ENCODE measurements at places on chromosomes 13 and 19.

- DNase-seq: no peak
Observed at GRCh38 chr13:111219280-111219679, 101.2 kb upstream of the TEX29 start.

DNA sequence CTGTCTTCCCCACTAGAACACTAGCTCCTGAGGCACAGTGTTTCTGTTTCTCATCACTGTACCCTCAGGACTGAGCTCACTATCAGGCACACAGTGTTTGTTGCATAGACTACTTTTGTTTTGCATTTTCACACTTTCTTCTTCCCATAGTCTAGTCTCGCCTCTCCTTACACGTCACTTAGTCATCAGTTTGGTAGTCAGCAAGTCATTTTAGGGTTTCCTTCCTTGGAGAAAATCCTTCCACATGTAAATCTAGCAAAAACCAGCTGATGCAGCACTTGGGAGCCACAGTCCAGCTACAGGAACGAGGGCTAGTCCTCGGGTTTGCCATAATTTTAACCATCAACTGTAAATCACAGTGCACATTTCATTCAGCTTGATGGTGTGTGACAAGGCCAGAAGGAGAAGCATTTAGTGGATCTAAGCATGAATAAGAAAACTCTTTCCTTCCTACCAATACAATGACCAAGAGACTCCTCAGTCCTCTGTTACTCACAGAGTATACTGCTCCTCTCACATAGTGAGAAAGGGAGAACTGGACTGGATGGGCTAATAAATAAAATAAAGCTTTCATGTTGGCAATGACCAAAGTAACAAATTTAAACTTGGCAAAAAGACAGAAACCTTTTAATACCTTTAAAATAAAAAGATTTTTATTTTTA is 221.0 kb downstream of the KLF12 start:
- DNase-seq: no peak

DNA sequence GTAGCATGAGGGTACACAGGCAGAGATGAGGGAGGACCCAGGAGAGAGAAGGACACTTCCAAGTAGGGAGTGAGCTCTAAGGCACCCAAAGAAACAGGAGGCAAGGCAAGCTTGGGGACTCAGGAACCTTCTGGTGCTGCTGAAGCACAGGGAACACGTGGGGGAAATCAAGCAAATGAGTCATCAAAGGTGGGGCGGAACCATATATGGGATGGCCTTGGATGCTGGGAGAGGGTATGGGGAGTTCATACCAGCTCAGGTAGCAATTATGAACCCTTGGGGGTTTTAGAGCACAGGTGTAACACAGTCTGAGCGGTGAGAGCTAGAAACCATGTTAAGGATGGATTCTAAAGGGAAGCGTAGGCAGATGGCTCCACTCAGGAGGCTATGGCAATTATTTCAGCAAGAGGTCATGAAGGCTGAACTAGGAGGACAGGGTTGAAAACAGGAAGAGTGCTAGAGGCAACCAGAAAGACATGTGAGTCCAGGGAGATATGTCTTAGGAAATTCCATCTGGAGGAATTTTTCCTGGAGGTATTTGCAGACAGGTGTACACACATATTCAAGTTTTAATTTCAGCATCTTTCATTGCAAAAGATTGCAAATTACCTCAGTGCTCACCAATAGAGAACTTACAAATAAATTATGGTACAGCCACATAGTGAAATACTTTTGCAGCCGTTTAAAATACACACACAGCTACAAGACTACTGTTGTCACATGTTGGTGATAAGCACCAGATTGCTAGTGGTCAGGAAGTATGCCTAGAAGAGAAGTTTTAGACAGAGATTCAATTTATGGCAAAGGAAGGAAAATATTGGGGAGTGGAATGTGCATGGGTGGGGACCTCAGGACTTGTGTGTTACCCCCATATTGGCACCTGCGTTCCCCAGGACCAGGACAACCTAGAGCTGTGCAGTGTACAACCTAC is 77.0 kb downstream of the STARD13 start:
- no peak for DNase-seq

DNA sequence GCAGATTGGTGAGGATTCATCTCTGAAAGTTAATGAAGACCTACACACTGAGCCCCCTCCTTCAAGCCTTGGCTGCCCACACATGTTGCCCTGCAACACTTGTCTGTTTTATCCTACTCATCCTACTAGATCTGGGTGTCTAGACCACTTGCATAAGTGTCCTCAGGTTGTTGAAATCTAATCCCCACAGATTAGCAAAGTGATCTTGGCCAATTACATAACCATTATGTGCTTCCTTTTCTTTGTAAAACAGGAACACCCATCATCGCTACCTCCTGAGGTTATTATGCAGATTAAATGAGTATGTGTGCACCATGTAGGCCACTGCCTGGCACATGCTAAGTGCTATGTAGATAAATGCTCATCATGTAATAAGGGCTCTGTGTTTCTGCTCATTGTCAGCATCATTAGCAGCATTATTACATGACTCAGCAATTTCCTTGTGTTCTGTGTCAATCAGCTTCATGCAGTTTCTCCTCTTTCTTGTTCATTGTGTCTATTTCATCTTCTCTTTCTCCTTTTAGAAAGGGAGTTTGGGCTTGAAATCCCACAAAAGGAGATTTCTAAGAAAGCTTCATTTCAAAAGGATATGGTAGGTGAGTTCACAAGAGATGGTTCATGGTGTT is 15.1 kb downstream of the ZNF175 start:
- no peak for DNase-seq

- DNase-seq: no peak
Observed at GRCh38 chr13:49455007-49455398, 10.9 kb downstream of the SETDB2 start.

DNA sequence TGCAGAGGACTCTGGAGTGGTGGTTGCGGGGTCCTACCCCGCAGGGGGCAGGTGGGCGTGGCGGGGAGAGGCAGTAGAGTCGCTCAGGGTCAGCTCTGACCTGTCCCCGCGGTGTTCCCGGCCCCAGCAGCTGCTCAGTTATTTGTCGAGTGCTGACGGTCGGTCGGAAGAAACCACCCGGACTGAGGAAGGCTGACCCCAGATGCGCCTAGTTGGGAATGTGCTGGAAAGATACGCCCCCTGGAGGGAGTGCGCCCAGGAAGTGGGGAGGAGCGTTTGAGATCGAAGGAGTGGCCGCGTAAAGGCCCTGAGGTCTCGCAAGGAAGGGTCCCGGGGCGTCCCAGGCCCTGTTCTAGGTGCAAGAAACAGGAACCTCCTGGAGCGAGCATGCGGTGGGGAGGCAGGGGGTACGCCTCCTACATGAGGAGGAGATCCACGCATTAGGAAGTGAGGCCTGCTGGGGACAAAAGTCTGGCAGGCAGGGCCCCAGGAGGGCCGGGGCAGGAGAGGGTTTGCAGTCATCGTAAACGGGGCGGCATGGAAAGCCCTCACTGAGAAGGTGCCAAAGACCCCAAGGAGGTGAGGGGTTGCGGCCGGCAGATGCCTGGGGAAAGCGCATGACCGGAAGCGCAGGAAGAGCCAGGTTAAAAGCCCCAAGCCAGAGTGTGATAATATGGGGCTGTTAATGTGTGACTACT is 9.2 kb downstream of the CCDC8 start:
- no peak for DNase-seq

- no peak for DNase-seq
Observed at GRCh38 chr13:101998129-101998528, 403.7 kb downstream of the FGF14 start.

GRCh38 chr13:46662690-46663089 is 109.7 kb downstream of the LRCH1 start:
- no peak for DNase-seq

- DNase-seq: no peak
Observed at GRCh38 chr19:31613683-31614219, 264.5 kb upstream of the TSHZ3 start.

DNA sequence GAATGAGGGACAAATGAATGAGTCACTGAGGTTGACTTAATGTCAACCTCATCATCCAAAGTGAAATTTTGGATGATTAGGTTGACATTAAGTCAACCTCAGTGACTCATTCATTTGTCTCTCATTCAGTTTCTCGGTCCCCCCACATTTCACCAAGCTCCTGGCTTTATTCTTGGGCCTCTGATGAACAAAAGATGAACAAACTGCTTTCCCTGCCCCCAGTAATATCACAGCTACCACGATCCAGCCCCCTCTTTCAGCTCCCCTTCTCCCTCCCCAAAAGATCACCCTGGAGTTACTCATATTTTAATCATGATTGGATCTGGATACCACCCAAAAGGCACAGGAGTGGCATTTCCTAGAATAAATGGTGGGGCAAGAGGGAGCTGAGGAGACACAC is 10.8 kb downstream of the CEACAM18 start:
- DNase-seq: peak; percentile 42

GRCh38 chr13:90826688-90827087 is 520.8 kb upstream of the MIR17HG start:
- no peak for DNase-seq

DNA sequence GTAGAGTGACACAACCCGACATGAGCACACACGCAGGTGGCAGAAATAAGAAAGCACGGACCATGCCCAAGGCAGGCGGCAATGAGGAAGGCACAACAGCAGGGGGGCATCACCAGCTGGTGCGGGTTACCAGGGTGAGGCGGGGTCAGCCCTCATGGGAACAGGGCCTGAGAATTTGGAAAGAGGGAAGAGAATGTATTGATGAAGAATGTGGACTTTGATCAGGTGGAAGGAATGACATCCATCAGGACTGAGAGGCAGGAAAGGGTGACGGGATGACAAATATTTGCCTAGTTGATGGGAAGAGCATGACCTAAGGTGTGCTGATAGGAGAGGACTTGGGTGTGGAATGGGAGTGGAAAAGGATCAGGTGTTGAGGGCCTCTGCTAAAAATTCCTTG is 177.5 kb downstream of the ABCC4 start:
- DNase-seq: no peak

- DNase-seq: no peak
Observed at GRCh38 chr13:77492982-77493381, 42.5 kb upstream of the SCEL start.

DNA sequence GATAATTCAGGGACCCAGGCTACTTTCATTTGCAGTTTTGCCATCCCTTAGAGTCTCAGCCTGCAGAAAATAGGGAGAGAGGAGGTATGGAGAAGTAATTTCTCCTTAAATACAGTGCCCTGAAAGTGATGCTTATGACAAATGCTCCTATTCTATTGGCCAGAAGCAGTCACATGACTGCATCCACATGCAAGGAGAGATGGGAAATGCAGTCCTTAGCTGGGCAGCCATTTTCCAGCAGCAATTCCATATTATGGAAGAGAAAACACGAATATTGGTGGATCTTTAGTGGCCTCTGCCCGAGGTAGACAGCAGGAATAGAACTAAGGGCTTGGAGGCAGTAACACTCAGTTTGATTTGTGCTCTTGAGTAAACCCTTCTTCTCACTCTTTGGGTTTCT is 39.4 kb downstream of the VAV1 start:
- no peak for DNase-seq

DNA sequence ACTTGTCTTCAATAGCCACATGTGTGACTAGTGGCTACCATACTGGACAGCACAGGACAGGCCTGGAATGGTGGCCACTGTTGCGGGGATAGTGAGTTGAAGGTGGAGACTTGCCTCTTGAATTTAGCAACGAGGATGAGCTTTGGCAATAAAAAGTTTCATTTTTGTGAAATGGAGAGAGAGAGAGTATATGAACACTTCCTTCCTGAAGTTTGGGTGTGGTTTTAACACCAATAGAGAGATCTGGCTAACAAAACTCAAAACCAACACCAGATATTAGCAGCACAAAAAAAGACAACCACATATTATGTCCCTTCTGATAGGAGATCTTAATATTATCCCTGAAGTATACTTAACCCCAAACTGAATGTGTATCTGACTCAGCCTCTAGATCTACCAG is 6.3 kb upstream of the LRFN3 start:
- DNase-seq: no peak

DNA sequence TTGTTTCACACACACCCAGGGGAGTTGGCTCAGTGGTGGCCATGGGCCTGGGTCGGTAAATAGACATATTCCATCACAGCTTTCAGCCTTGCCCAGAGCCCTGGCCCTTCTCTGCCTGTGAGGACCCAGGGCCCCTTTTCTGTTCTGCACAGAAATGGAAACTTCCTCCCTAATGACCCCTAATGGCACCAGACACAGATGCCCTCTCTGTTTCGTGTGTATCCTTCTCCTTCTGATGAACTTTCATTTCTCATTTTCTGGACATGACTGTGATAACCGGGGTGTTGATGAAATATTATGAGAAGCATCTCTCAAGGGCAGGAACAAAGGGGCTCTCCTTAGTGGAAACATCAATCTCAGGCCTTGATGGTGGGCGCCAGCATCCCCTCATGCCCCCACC is 12.8 kb downstream of the LILRA1 start:
- DNase-seq: no peak

- DNase-seq: no peak
Observed at GRCh38 chr13:94537740-94538630, 58.0 kb downstream of the TGDS start.
